ENCODE measurements at places on chromosomes 2 and 18.

DNA sequence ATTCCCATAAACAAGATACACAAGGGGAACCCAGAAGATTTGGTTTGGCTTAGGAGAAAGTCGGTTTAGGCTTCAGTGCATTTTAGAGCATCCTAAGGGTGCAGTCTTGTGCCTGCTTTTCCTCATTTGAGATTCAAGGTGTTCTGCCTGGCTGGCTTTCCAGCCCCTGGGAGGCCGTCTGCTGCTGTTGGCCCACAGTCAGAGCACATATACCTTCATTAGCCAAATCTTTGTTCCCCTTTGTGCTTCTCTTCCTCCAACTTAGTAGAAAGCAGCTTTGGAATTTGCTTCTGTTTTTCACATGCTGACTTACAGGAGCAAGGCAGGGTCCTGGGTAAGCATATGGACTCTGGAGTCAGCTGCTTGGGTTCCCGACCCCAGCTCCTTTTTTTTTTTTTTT lies 477.1 kb upstream of the TCF4 start:
- no peak for DNase-seq

GRCh38 chr2:215833531-215834162 lies 179.7 kb downstream of the MREG start:
- DNase-seq: no peak

GRCh38 chr18:55868909-55869308 lies 280.9 kb upstream of the TCF4 start:
- no peak for DNase-seq

- no peak for DNase-seq
Observed at GRCh38 chr2:105418522-105418921, 19.7 kb upstream of the FHL2 start.

DNA sequence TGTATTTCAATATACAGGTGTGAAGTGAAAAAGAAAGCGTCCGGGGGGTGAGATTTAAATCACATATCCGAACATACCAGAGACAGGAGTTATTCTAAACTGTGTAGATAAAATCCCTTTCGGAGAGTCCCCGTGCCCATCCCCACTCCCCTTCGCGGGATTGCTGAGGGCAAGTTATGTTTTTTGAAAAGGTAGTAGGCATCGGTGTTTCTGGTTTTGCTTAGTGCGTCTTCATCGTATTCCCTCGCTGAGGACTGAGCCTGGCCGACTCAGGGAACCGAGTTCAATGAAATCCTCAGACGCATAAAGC lies 583.4 kb downstream of the ZEB2 start:
- no peak for DNase-seq

Data from CD4-positive, alpha-beta T cell treated with Interleukin-10 for 1 hour (primary cell).